ENCODE measurements at places on chromosomes 4 and X.
A peak's percentile ranks its signal among the peaks of the same experiment; 100 is the strongest.

DNA sequence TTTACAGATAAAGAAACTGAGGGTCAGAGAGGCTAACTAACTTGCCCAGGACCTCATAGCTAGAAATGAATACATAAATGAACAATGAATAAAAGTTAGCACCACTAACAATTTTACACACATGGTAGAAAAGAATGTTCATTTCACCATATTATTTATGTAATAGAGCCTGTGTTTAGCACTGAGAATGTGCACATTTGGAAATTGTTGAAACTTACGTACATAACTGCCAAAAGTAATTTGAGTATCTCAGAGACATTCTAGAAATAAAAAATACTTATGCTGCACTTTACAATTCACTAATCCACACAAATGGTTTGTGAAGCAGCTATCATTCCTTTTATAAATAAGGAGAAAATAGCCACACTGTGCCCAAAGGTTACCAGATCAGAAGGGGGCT lies 9.9 kb downstream of the CASK start:
- no peak for DNase-seq

DNA sequence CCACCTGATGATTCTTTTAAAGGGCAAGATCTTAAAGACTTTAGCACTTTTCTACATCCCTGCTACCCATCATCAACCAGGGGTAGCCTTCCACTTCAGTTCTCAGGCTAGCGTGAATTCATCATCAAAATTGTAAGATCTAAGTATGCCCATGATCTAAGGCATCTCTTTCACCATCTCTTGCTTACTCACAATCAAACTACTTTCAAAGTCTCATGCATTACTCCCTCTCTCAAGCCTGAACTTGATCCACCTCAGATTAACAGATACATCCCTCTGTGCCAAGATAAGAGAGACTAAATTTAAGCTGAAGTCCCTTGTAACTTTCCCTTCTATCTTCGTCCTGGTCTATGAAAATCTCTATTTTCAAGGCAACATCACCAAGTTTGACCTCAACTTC lies 62.8 kb downstream of the DHX15 start:
- DNase-seq = no peak

GRCh38 chrX:138709886-138710791 lies 1.4 kb downstream of the FGF13 start:
- DNase-seq = no peak

GRCh38 chrX:77118686-77119085 lies 328.5 kb upstream of the FGF16 start:
- no peak for DNase-seq

GRCh38 chrX:153888344-153888743 lies 2.4 kb upstream of the L1CAM start:
- DNase-seq = no peak

DNA sequence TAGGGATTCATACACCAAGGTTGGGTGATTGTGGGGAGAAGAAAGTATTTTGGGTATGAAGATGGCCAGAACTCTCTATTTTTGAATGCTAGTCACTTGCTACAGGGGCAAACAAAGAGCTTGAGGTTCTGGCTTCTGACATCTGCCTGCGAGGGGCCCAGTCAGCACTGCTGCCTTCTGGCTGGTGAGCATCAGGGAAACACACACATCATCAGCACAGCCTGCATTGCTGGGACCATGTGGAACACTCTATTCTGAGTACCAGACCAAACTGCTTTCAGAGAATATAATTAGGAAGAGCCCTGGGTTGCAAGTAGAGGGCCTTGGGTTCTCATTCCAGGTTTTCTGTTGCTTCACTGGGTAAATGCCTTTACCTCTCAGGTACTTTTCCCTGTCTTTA lies 14.1 kb downstream of the TRPC5 start:
- DNase-seq = no peak

GRCh38 chrX:41386222-41386990 lies 52.4 kb downstream of the DDX3X start:
- DNase-seq = no peak

DNA sequence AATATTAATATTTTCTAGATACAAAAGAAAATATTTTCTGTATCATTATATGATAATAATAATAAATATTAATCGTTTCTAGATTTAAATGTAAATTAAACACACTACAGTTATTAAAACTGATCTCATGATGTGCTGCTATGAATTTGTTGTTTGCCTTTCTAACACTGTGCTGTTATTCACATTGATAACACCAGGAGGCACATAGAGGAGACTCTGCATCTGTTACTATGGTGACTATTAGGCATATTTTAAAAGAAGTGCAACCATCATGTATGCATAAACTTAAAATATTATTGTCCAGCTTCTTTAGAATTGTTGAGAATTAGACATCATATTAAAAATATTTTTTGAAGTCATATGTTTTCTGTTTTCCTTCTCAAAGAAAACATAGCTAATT lies 11.8 kb upstream of the PDGFC start:
- DNase-seq = no peak

DNA sequence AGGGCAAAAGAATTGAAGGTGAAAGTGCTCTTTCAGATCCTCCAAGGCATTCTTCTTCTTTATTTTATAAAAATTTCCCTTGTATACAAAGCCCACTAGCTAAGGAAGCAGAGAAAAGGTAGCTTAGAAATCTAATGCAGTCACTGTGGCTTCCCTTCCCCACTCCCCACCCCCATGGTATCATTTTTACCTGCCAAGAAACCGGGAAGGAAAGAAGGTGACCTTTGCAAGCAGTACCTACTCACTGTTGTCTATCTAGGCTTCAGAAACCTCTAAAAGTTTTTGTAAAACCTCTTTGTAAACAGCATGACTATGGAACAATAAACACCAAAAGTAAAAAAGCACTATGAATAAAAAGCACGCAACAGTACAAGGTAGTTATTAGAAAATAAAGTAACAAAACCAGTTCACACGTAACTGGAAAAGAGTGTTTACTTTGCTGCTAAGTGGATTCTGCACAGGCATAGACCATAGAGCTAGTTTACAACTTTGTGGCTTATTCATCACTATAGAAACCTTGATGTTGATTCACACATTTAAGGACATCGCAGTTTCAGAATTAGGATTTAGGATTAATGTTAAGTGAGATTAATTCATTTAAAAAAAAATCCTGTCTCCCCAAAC lies 109.6 kb upstream of the FTHL17 start:
- no peak for DNase-seq

- DNase-seq = no peak
These were observed 104.5 kb downstream of the SHISA3 start for GRCh38 chr4:42501624-42502401.

- peak; percentile 13 for DNase-seq
These were observed 564 bp downstream of the PGK1 start for GRCh38 chrX:78104447-78105176.

GRCh38 chr4:147285751-147286150 lies 195.1 kb upstream of the EDNRA start:
- no peak for DNase-seq

- DNase-seq = no peak
These were observed 200.0 kb downstream of the TBCK start for GRCh38 chr4:106116025-106116424.

- peak; percentile 18 for DNase-seq
These were observed 223.9 kb upstream of the ANKRD50 start for GRCh38 chr4:124936427-124936826.

GRCh38 chrX:53374222-53374820 lies 48.1 kb downstream of the SMC1A start:
- no peak for DNase-seq

DNA sequence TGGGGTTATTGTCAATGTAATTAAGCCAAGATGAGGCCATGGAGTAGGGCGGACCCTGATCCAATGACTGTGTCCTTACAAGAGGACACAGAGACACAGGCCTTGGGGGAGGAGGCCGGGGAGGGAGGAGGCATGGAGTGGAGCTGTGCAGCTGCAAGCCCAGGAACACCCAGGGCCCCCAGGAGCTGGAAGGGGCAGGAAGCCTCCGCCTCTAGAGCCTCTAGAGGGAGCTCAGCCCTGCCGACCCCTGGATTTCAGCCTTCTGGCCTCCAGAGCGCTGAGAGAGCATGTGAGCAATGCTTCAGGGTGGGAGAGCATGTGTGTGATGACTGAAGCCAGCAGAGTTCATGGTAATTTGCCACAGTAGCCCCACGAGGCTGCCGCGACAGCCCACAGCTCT lies 234.6 kb downstream of the AFAP1 start:
- no peak for DNase-seq

GRCh38 chr4:72602396-72603376 lies 33.7 kb upstream of the ADAMTS3 start:
- no peak for DNase-seq
